NCI-H2081 (cell line): ENCODE measurements at places on chromosomes 13 and 19.

DNA sequence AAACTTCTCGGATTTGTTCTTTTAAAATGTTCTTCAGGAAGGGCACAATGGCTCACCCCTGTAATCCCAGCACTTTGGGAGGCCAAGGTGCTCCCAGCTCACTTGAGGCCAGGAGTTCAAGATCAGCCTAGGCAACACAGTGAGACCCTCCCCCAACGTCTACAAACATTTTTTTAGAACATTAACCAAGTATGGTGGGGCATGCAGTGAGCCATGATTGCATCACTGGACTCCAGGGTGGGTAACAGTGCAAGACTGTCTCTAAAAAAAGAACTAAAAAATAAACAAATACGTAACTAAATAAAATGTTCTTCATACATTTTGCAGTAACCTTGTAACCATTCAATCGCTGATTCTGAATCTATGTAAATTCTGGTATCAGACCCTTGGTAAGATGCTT, 2.1 kb upstream of the IPO5 start:
- DNase-seq: no peak

GRCh38 chr13:57813651-57814050, 182.1 kb downstream of the PCDH17 start:
- no peak for DNase-seq

GRCh38 chr19:15048885-15049541, at the start of gene CASP14:
TSS of gene CASP14 (plus strand) at chr19:15049480. CDS start at chr19:15052252, 2,772 bp downstream.
- DNase-seq: no peak

- DNase-seq: peak; percentile 75
Measured at GRCh38 chr13:110524541-110525257, 36.8 kb downstream of the RAB20 start.

DNA sequence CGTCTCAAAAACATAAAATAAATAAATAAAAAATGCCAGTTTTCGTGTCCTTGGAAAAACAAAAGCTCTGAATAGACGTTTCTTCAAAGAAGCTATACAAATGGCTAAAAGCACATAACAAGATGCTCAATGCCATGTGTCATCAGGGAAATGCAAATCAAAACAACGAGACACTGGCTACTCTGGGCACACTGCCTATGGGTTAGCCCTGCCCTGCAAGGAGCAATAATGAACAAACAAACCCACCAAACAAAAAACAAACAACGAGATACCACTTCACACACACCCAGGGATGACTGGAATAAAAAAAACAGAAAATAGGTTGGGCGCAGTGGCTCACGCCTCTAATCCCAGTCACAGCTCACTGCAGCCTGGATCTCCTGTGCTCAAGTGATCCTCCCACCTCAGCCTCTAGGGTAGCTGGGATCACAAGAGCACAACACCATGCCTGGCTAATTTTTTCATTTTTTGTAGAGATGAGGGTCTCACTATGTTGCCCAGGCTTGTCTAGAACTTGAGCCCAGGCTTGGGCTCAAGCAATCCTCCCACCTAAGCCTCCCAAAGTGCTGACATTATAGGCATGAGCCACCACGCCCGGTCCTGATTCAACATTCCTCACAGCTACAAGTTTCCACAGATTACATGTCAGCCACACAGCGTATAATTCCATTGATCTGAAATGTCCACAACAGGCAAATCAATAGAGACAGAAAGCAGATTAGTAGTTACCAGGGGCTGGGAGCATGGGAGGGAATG, 15.5 kb upstream of the ISYNA1 start:
- DNase-seq: no peak

DNA sequence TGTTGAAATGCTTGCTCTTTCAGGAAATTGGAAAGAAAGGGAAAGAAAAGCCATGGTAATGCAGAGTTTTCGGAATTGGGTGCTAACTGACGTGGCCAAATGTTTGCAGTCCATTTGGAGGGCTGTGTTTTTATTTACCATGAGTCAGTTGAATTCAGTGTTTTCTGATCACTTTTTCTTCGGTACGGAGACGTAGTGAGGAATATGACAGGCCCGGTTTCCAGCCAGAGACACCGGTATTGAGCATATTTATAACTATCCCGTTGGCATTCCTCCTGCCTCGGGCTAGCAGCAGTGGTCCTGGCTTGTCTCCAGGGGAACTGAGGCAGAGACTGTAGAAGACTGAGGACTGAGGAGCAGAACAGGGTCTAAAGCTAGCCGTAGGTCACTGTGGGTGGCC, 1.0 kb downstream of the CDC16 start:
- DNase-seq: no peak

DNA sequence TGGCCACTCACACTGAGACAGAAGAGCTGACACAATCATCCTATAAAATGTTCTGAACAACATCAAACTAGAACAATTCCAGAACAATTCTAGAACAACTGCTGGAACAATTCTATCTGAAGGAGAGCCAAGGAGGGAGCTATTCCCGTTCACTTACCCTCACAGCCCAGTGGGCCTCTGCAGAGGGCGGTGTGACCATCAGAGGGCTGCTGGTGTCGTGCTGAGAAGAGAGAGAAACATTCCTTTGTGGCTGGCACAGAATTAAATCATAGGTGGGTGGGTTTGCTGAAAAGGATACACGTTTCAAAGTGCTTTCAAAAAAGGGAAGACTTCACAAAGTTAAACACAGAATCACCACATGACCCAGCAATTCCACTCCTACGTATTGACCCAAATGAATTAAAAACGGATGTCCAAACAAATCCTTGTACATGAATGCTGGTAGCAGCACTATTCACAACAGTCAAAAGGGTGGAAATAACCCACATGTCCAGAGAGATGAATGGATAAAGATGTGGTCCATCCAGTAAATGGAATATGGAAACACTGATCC, 34.9 kb downstream of the EPS15L1 start:
- no peak for DNase-seq

DNA sequence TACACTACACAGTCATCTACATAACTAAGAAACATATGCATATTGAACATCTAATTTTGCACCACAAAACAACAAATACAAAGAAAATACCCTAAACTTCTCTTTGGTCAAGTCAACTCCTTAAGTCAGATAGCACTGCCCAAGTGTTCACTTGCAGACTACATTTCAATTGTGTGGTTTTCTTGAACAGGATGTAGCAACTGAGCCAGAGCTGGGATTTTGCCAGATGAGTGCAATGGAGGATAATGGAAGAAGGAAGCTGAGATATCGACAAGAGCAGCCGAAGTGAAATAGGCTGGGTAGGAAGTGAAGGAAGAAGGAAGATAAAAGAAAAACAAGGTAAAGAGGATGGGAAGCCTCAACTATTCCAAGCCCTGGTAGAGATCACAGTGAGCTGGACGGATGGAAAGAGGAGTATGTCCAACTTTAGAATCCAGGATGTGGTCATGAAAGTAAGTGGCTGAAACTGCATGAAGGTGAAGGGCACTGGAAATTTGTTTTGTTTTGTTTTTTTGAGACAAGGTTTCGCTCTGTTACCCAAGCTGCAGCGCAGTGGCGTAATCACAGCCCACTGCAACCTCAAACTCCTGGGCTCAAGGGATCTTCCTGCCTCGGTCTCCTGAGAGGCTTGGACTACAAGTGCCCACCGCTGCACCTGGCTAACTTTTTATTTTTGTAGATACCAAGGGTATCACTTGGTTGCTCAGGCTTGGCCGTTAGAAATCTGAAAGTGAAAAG, 15.0 kb downstream of the NUFIP1 start:
- DNase-seq: no peak

GRCh38 chr19:53333066-53333462, 485 bp upstream of the ZNF845 start:
- peak; percentile 32 for DNase-seq

GRCh38 chr13:108155185-108156106, 59.9 kb downstream of the LIG4 start:
- DNase-seq: peak; percentile 51

DNA sequence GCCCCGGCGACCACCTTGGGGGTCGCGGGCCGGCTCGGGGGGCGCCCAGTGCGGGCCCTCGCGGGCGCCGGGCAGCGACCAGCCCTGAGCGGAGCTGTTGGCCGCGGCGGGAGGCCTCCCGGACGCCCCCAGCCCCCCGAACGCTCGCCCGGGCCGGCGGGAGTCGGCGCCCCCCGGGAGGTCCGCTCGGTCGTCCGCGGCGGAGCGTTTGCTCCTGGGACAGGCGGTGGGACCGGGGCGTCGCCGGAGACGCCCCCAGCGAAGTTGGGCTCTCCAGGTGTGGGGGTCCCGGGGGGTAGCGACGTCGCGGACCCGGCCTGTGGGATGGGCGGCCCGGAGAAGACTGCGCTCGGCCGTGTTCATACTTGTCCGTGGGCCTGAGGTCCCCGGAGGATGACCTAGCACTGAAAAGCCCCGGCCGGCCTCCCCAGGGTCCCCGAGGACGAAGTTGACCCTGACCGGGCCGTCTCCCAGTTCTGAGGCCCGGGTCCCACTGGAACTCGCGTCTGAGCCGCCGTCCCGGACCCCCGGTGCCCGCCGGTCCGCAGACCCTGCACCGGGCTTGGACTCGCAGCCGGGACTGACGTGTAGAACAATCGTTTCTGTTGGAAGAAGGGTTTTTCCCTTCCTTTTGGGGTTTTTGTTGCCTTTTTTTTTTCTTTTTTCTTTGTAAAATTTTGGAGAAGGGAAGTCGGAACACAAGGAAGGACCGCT, 729 bp downstream of the STK11 start:
- no peak for DNase-seq

DNA sequence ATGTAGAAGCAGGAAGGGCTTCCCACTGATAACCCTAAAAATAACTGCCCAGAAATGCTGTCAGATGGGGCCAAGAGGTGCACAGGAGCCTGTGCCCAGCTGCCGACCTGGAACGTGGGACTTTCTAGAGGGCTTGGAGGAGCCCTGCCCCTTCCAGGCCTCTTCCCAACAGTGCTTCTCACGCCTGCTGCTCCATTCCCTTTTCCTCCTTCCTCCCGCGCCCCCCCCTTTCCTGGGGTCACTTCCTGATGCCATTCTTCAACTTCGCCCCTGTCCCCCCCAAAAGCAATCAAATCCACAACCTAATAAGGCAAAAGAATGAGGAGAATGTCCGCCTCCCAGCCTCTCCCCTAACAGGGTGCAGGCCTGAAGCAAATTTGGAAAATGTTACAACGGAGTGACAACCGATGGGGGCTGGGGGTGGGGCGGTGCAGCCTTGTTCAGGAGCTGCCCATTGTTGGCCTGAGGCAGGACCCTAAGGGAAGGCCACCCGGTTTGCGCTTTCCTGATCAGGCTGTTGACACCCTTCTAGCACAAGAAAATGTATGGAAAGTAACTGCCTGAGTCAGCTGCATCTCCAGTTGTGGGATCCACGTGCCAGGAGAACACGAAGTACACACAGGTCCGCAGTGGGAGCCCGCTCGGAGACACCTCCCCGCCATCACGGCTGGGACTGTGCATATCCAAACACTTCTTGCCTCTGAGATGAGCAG, 18.7 kb downstream of the ACTN4 start:
- DNase-seq: no peak

GRCh38 chr19:15025217-15025616, 24.1 kb upstream of the CASP14 start:
- no peak for DNase-seq

DNA sequence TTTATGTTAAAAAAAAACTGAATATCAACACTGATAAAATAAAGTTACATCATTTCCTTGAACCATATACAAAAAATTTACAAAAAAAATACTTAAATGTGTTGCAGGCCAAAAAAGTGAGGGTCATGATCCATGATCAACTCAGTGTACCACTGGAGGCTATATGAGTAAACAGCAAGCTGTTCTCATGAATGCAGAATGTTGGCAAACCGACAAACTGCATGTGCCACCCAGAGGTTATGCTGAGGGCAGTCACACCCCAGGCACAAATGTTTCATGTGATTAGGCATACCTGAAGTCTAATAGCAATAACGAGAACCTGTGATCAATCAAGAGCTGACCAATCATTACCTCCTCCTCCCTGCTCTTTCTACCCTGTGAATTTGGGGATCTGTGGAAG, 91.9 kb downstream of the ZNF431 start:
- DNase-seq: no peak

DNA sequence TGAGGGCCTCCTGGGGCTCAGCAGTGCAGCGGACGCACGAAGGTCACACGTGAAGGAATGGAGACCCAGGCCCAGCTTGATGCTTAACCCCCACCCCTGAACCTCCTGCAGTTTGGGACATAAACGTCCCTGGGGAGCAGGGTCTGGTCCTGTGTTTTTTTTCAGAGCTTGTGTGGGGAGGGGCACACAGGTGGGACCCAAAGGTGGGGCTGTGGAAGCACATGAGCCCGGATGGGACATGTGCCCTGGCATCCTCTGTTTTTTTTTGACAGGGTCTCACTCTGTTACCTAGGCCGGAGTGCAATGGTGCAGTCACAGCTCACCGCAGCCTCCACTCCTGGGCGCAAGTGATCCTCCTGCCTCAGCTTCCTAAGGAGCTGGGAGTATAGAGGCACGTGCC, 20.5 kb downstream of the UBXN6 start:
- no peak for DNase-seq

DNA sequence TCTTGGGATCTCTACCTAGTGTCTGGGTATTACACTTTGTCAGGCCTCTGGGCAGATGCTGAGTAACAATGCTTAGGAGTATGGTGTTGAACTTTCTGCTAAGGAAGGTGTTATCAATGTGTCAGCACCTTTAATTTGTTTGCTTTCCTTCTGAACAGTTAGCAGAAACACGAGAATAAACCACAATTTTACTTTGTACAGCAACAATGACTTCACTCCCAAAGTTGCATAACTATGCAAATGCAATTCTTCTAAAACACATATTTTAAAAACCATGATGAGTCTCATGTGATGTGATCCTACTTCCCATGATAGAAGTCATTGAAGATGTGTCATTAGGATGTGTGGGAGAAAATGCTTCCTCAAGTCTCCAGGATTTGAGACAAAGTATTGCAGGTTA, 155.0 kb downstream of the POSTN start:
- DNase-seq: no peak
